ENCODE measurements at places on chromosomes 7 and 10.

DNA sequence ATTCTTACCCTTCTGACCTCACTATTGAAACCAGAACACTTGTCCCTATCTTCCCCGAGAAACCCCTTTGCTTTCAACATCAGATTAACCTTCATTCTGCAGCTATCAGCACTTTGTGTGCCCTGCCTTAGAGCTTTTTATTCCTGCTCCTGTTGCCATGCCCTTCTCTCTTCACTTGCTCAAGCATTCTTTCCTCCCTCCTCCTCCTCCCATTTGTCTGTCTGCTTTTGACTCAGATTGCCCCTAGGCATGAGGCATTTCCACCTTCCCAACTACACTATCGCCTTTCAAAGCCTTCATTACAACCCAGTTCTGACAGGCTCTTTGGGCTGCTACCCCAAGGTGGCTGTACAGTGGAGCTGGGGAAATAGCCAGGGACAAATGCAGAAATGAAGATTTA lies 143.3 kb downstream of the SLC25A13 start:
- DNase-seq: no peak

DNA sequence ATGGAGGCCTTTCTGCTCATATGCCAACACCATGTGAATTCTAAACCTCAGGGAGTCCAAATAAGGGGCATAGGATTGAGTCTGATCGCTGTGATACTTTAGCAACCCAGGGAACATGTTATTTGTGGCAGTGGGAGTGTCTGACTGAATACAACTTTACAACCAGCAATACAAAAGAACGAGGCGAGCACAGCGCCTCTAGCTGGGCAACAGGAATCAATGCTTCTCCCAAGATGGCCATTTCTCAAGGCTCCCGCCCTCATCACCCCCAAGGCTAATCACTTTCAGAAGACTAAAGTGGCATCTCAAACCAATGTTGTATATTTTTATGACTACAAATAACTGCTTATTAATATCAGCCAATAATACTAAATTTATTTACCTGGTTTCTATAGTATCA lies 28.1 kb downstream of the YWHAG start:
- DNase-seq: no peak

- no peak for DNase-seq
These were observed 216.5 kb downstream of the VTI1A start for GRCh38 chr10:112663234-112664125.

DNA sequence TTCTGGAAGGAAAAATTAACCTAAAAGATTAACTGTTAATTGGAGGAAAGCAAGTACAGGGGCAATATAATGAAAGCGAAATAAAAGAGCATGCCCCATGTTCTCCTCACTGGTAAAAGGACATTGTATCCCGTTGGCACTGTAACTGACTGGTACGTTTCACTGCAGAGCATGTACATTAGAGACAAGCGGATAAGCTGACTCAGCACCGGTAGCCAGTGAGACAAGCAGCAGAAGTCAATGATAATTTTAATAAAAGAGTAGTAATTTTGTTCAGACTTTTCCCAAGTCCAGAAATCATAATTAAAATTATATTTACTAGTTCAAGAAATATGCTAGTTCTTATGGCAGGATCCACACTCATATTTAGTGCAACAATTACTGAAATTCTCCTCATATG lies 161.5 kb upstream of the VWC2 start:
- no peak for DNase-seq

DNA sequence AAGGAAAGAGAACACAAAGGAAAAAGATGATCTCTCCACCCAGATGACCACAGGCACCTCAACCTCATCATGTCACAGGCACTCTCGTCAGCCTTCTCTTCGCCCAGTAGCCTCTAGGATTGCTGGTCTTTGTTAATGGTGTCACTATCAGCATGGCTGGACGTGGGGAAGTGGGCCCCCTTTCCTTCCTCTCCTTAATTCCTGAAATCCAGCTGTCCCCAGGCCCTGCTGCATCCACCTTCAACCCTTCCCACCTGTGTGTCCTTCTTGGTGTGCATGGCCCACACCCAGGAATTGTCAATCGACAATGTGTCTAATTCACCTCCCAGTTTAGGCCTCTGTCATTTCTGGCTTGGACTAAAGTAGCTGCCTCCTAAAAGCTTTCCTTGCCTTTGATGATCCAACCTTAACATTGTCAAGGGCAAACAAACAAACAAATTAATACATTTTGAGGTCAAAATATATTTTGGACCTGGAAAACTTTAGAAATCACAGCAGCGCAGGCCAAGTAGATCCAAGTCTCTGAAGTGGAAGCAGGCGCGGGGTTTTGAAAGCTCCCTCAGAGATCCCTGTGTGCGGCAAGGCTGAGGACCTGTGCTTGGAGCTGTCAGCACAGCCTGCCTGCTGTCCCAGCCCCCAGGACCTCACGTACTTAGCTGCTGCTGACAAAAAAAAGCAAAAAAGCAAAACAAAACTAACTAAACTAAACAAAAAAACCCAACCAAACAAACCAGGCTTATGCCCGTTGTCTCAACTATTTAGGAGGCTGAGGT lies 193.3 kb upstream of the LYZL2 start:
- DNase-seq: no peak

DNA sequence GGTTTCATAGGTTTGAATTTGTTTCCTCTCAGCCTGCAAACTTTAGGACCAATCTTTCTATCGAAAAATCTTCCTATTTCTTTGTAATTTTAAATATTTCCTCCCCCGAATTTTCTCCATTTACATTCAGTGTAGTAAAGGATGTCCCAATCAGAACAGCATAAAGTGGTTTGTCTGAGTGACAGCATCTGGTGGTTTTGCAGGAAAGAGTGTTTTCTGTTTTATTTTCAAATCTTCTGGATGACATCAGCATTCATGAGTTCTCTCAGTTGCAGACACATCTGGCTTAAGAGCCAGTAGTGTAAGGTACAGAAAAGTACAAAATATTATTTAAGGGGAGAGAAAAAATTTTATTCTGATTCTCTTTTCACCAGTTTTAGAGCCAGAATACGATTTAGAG lies 634.8 kb downstream of the PHTF2 start:
- no peak for DNase-seq

GRCh38 chr7:4809091-4809591 lies 33.7 kb downstream of the AP5Z1 start:
- DNase-seq: no peak

GRCh38 chr10:75375838-75376237 lies 25.7 kb downstream of the ZNF503 start:
- DNase-seq: no peak

DNA sequence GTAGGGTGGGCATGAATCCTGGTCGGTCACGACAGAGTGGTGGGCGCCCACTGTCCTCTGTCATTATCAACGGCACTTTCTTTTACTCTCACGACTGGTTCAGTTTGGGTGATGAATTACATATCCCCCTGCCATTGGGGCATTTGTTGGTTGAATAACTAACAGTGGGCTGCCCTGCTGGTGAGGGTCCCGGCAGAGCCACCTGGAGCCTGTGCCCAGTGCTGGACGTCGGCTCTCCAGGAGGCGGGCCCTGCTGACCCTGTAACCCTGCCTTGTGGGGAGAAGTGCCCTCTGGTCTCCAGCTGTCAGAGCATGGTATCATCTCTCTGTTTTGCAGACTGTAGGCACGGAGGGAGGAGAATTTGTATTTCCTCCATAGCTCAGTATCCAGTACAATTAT lies 199.1 kb downstream of the GLRX3 start:
- no peak for DNase-seq

- DNase-seq: no peak
These were observed 11.0 kb upstream of the DNTT start for GRCh38 chr10:96292971-96293920.

All from urinary bladder (tissue), 4 donors.